ENCODE measurements at places on chromosomes 3 and 15.

GRCh38 chr15:88974392-88974791 is 61.2 kb upstream of the MFGE8 start:
- DNase-seq, result no peak

GRCh38 chr3:141699897-141700296 is 38.2 kb upstream of the RNF7 start:
- no peak for DNase-seq

- no peak for DNase-seq
Measured at GRCh38 chr15:99718421-99718820, 14.8 kb downstream of the LYSMD4 start.

DNA sequence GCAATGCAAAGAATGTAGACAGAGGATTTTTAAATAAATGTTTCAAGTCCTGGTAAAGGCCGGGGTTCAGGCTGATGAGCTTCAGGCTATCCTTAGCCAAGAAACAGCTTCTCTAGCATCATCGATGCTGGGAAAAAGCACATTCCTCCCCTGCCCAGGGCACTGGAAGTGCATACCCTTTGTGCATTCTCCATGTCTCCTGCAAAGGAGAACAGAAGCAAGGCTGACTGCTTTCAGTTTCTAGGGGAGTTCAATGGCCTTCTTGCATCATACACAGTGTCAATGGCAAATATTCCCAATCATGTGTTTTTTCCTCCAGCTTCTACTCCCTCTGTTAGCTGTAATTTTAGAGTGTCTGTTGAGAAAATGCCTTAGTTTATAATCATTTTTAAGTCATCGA is 59.9 kb downstream of the GPR176 start:
- DNase-seq, result no peak

GRCh38 chr15:58923284-58923683 is 10.2 kb downstream of the SLTM start:
- no peak for DNase-seq

DNA sequence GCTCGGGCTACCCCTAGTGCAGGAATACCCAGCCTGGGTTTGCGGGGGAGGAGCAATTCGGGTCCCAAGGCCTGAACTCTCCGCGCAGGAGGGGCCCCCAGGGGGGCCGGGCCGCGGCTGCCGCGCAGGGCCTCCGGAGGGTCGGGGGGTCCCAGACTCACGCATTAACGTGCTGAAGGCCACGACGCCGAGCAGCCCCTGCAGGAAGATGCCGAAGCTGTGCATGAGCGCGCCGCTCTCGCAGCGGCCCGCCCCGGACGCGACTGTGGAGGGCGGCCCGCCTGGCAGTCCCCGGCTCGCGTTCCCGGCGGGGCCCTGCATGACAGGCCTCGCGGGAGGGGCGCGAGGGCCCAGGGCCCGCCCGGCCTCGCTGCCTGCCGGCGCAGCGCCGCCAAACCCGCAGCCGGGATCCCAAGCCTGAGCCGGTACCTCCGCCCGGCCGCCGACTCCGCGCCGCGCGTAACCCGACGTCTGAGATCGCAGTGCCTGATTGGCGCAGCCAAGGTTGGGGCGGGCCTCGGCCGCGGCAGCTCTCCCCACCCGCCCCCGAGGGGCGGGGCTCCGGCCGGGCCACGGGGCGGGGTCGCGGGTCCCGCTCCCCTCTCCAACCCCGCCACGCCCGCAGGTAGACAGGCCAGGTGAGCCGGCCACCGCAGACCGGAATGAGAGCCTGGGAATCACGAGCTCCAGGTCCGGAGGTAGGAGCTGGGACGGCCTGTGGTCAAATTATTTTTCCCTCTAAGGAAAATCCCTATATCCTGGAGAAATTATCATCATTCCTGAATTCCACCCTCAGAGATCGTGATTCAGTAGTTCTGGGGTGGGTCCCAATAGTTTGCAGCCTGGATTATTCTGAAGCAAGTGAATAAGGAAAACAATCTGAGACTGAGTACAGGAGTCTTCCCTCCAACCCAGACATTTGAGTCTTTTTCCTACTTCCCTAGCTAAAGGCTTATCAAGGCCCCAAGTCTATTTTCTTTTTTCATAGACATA is at the start of gene STIMATE:
TSS of gene STIMATE (minus strand) at position 419 of the 993 bp plus-strand sequence. CDS start at position 321, 98 bp downstream.
- peak; percentile 68 for DNase-seq

DNA sequence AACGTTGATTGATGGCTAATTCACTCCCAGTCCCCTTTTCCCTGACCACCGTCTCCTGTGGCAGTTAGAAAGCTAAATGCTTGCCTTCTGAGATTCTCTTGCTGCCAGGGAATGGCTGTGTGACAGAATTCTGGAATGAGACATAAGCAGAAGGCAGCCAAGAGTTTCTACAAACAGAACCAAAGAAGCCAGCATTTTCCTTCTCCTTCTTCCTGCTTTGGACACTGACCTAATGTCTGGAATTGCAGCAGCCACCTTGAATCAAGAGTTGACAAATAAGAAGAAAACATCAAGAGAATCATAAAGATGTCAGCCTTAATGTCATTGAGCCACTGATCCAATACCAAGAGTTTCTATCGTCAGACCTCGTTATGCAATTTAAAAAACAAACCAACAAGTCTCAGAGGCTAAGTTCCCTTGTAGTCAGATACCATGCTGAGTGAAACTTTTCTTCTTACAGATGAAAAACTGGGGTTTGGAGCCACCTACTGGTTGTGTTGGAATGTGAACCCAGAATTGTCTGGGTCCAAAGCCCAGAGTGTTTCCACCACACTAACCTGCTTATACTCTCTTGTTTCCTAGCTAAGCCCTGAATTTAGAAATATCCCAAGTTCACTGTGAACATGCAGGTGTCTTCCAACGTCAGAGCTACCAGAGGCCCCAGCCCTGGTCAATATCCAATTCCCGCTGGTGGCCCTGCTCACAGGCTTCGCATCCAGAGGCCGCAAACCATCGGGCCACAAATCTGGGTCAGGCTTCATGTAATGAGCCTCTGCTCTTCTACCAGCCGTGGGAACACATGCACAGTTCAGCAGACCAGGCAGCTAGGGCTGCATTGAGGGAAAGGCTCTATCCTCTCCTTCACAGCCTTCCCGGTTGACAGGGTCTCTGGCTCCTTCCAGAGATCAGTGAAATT is 42.5 kb downstream of the MCF2L2 start:
- DNase-seq, result peak; percentile 65

GRCh38 chr15:99124641-99125040 is 19.8 kb downstream of the SYNM start:
- DNase-seq, result no peak

- no peak for DNase-seq
Measured at GRCh38 chr3:53744351-53744750, 101.9 kb downstream of the CHDH start.

DNA sequence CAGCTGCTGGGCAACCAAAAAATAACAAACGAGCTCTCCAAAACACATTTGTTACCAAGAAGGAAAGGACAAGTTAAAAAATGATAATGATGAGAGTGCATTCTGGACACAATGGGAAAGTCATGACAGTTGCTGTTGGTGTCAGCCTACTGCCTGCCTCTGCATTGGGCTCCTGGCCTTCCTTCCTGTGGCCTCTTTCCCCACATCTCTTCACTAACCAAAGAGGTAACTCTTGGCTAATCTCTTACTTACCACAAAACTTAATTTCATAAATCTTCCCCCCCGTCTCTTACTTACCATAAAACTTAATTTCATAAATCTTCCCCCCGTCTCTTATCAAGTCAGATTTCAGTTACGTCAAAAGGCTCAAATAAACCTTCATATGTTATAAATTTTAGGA is 58.6 kb downstream of the AGTR1 start:
- DNase-seq, result no peak

DNA sequence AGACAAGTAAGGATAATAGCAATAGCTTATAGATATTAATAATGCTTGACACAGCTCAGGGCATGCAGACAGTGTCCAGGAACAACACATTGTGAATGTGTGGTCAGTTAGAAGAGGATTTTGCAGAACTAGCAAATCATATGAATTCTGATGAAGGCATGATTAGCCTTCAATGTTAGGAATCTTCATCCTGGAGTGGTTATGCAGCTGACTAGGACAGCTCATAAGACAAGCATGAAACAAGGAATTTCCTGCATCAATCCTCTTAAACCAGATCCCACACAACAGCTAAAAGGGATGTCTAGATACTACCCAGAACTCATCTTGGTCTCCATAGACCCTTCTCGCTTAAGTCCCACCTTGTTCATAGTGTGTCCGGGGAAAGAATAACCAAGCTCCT is 499.0 kb upstream of the ATP11B start:
- no peak for DNase-seq

GRCh38 chr15:25892126-25892525 is 29.0 kb upstream of the ATP10A start:
- no peak for DNase-seq

DNA sequence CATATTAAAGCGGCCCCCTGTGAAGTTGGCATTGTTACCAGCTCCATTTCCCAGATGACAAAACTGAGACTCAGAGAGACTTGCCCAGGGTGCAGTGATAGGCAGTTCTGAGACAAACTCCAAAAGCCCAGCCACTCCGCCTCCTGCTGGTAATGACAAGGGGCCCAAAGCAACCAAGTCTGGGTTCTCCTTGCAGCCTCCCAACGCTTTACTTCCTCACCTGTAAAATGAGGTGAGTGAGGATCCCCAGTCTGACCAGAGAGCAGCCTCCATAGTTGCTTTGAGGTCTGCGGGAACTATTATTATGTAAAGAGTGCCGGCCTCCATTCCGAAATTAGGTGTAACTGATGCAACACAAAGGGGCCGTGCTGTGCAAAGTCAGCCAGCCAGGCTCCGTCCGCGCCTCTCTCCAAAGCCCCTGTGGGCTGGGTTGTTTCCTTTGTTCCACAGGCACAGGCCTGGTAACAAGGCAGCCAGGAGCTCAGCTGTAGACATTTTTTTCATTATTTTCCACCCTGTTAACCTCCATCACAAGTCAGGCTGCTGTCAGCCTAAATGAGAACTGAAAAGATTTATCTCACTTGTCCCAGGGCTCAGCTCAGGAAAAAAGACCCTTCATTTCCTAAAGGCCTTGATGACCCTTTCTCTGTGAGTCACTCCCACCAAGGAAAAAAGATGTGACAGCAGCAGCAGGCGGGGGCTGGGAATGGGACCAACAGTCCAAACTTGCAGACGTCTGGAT is 139.1 kb upstream of the RAD18 start:
- DNase-seq, result peak; percentile 24

DNA sequence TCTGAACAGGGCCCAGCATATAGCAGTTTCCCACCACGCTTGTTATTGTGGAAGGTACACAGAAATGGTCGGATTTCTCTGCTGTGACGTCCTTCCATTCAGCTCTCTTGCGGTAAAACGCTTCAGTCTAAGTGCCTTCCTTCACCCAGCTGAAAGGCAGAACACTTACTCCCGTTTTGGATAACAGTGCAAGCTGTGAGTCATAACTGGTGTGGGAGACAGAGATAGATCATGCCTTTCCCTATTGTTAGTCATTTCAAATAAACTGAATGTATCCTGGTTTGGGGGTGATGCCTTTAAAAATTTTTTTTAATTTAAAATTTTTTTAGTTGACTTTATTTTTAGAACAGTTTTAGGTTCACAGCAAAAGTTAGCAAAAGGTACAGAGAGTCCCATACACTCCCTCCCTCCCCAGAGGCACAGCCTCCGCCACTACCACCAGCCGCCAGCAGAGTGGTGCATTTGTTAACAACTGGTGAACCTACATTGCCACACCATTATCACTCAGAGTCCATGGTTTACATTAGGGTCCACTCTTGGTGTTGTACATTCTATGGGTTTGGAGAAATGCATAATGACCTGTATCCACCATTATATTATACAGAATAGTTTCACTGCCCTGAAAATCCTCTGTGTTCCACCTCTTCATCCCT is 94.9 kb upstream of the NSMCE3 start:
- no peak for DNase-seq

- no peak for DNase-seq
Measured at GRCh38 chr15:62547584-62547983, 382.5 kb upstream of the C2CD4B start.

Measured in skin of body (tissue), 3 donors.